ENCODE measurements at places on chromosomes 5 and 9.
A peak's percentile ranks its signal among the peaks of the same experiment; 100 is the strongest.

DNA sequence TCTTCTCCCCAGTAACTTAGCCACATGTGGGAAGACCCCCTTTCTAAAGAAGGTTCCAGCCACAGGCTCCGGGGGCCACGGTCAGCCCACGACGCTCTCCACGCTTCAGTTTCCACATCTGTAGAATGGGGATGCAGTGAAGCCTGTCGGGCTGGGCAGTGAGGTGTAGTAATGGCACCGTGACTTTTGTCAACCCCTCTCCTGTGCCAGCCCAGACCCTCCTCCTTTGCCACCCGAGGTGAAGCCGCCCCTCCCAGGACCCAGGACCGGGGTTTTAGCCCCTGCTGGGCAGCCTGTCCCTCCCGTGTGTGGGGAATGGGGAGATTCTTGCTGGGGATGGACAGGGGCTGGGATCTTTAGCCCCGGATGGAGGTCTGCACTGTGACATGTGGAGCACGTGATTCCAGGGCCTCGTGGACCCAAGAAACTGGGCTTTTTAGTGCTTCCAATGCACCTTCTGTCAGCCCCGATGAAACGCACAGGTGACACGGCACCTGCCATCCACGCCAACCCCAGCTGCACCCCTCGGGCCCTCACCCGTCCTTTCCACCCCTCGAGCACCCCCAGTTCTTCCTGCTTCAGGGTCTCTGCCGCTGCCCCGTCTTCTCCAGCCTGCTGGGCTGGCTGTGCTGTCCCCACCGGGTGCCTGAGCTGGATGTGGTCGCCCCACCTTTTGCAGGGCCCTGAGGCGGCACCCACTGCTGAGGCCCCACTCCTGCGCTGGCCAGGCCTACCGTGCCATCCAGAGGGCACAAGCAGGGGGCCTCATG is 13.4 kb upstream of the RNU6ATAC start:
- DNase-seq = no peak

GRCh38 chr5:124088289-124089032 is 576.5 kb downstream of the CSNK1G3 start:
- DNase-seq = no peak

DNA sequence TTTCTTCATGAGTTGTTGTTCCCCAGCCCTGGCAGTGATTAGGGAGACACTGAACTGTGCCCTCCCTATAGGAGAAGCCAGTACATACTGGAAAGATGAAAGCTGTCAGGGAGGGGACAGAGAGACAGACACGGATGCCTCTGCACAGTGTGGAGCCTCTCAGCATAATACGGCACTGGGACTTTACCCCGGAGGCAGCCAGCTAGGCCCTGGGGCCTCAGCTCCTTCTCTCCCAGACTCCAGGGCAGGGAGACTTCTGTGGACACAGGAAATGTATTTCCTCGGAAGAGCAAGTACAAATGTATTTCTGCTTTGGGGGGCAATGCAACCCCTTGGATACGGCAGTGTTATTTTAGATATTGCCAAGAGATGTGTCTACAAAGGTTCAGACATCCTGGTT is 62.0 kb downstream of the S1PR3 start:
- DNase-seq = no peak

GRCh38 chr5:137815202-137815990 is 52.3 kb upstream of the MYOT start:
- no peak for DNase-seq

DNA sequence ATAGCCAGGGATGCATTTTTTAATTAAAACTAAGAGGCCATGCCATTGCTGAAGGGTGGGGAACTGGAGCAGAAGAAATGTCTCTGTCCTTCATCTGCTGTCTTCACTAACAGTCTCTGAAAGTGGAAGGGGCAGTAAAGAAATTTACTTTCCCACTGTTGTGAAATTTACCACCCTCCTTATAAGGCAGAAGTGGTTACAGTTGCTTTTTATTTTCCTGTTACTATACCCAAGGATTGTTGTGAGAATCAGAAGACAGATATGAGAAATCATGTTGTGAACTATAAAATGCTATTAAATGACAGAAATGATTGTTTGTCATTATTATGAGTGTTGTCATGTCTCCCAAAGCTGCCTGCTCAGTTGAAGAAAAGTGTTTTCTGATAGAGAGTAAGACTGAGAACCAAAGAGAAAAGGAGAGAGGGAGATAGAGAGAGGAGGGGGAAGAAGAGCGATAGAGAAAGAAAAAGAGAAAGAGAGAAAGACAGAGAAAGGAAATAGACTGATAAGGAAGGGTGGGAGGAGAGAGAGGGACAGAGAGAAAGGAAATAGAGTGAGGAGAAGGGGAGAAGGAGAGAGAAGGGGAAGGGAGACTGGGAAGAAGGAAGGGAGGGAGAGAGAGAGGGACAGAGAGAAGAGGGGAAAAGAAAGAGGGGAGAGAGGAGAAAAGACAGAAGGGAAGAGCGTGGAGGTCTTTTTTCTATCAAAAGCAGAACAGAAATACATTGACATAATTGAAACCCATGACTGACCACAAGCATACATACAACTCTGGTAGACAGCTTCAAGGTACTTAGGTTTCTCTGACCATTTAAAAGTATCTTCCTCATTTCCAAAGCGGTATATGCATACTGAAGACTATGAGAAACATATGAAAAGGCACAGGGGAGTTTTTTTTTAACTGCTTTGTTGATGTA is 22.5 kb downstream of the SEC61B start:
- no peak for DNase-seq

- no peak for DNase-seq
Observed at GRCh38 chr5:6349387-6349786, 29.0 kb downstream of the MED10 start.

GRCh38 chr5:179226696-179227095 is 118.6 kb downstream of the ADAMTS2 start:
- DNase-seq = no peak

DNA sequence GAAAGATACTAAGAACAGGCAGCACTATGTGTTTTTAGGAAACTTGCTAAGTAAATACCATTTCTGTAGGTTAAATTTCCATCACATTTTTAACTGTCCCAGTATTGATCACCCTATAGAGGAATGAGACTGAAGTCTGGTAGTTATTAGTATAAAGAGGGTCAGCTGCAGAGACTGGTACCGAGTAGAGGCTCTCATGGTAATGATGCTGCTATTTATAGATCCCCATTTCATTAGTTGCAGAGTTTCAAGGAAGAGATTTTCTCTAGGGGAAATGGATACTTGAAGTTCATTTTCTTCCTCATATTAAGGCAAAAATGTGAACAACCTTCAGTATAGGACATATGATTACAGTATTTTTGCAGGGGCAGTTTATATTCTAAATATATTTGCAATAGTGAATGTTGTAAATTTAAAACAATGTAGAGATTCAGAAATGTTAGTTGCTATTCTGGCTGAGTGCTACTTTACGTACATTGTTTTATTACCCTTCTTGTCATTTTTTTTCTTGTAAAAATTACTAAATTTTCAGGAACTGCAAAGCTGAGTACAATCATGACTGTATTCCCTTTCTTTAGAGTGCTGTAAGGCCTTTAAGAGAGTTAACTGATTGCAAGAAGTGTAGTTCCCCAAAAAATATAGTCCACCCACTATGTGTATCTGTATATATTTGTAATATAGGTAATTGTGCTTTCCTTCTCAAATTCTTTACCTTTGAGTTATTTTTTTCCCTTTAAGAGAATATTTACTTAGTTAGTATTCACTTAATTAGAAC is 14.7 kb downstream of the PBX3 start:
- no peak for DNase-seq

DNA sequence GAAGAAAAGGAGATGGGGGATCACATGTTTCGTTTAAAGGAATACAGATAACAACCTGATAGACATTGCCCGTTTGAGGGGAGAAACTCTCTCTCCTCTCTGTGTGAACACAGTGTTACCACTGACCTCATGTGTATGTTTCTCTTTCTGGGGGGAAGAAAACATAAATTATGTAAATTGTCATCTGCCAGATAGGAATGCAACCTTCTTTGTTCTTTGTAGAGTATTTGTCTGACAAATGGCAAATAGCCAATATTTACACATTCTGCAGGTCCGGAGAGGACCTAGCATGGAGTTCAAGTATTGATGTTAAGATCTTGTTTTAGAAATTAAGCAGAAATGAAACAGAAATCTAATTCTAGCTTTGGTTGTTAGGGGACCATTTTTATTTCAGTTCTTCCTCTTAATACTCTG is 276.3 kb downstream of the SAXO1 start:
- DNase-seq = peak; percentile 5

DNA sequence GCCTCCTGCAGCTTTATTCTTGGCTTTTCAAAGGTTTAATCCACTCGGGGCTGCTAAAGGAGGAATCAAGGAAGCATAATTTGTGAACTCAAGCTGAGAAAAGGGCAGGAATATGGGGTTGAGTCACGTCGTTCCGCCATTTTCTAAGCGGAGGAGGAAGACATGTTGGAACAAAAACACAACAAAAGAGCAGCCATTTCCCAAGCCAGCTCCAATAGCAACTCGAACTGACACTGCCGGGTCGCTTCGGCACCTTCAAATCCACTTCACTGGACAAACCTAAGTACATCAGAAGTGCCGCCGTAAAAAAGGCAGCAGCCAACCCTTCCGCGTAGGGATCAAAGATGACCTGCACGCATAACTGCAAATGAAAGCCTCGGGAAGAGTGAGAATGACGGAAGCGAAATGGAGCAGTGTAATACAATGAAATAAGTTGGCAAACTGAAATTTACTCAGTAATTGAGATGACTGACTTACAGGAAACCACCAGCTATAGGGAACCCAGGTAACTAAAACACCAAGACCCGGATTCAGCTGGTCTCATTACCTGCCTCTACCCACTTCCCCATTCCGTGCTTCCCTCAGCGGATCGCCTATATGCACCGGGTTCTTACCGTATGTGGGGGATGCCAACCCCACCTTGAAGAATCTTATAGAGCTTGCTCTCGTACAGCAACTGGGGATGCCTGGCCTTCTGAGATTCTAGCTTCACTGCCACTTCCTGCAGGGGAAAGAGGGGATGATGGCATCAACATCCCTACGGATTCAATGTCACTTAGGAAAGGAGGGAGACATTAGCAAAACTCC is 1.6 kb downstream of the CSNK1A1 start:
- peak; percentile 61 for DNase-seq

GRCh38 chr9:104388071-104388470 is 116.0 kb upstream of the OR13F1 start:
- no peak for DNase-seq

GRCh38 chr5:22593592-22593991 is 259.6 kb downstream of the CDH12 start:
- DNase-seq = no peak

- DNase-seq = no peak
Observed at GRCh38 chr5:180286-180918, 10.9 kb upstream of the LRRC14B start.

DNA sequence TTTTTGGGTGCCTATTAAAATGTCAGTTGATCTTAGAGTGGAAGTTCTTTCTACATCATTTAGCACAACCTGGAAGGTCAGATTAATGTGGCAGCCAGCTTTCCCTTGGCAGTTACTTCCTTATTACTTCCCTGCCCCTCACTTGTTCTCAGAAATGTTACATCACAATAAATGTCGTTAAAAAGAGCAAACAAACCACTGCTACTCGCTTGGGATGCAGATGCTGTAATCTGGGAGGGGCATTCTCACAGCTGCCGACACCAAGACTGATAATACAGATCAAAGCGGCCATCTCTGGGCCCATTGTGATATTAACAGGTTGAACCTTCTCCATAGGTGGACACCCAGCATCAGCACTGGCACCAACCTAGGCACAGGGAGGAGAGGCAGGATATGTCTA is 29.3 kb downstream of the PLAC8L1 start:
- DNase-seq = no peak

- DNase-seq = peak; percentile 25
Observed at GRCh38 chr5:143515829-143516228, 112.3 kb upstream of the NR3C1 start.

- DNase-seq = no peak
Observed at GRCh38 chr5:39301406-39301805, 62.9 kb downstream of the C9 start.

- no peak for DNase-seq
Observed at GRCh38 chr5:96529559-96529958, 96.5 kb upstream of the PCSK1 start.

DNA sequence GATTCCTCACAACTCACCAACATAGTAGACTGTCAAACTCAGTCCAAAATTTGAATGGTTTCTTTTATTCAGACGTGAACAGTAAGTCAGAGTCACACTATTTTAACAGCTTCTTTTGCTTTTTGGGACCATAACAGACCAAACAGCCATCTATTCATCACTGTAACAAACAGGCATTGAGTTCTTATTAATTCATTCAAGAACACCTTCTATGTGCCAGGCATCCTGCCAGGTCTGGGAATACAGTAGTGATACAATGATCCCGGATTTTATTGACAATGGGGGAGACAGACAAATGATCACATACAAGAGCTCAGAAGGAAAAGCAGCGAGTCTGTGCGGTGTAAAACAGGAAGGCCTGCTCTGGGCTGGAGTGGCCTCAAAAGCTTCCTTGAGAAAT is 153.3 kb upstream of the ERCC6L2 start:
- no peak for DNase-seq

GRCh38 chr5:131019601-131020315 is 145.3 kb downstream of the HINT1 start:
- no peak for DNase-seq

DNA sequence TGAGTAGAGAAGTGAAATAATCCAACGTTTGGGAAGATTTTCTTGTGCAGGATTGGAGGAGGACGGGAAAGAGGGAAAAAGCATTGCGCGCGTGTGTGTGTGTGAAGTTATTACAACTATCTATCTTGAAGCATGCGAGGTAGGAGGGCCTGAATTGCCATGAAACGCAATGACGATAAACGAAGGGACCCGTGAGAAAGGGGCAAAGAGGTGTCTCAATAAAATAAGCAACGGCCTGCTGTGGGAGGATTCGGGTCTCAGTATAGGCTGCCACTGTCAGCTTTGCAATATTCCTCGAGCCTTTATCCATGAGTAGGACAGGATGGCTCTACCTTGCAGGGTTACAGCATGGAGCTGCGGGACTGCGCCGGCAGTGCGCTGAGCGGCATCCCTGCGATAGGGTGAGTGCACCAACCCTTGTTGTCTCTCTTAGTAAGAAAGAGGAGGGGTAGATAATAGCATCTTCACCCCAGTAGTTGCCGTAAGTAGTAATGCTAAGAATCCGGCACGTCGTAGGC is 631 bp upstream of the RCL1 start:
- DNase-seq = no peak

- DNase-seq = no peak
Observed at GRCh38 chr9:125421166-125421565, 159.5 kb downstream of the GAPVD1 start.

GRCh38 chr9:127751269-127752054 is 16.4 kb upstream of the TOR2A start:
- DNase-seq = peak; percentile 29

DNA sequence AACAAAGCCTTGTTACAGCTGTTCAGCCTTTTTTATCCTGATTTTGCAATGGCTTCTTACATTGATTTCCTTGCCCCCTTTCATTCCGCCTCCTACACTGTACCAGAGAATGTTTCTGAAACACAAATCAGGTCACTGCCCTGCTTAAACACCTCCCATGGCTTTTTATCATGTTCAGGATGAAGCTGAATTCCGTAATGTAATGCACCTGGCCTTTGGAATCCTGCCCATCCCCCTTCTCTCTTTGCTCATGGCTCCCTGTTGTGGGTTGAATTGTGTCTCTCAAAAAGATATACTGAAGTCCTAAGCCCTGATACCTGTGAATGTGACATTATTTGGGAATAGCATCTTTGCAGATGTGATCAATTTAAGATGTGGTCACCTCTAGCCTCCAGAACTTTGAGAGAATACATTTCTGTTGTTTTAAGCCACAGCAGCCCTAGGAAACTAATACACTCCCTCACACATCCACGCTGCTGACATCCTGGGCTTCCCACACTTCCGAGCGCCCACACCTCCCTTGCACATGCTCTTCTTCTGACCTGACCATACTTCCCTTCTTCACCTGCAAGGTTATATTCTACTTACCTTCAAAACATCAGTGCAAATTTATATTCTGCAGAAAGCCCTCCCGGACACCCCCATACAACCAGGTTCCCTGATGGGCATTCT is 101.2 kb downstream of the DNAH5 start:
- DNase-seq = no peak
